Calu3 (cell line): ENCODE measurements at places on chromosomes 3 and 15. TPM values are rescaled to one million over a fixed set of nuclear protein-coding genes. Genes with fewer than 3 reads are reported as not detected.

Gene FRMD5
- total RNA-seq, result 7.0 and 10.9 TPM in 2 replicates

GRCh38 chr3:176794406-176794805 is 402.9 kb downstream of the TBL1XR1 start:
- no peak overlapping the region for H3K27ac ChIP-seq
- peaks cover 12% of the 10 kb centered on the region for H3K4me1 ChIP-seq
- no peaks in the 10 kb centered on the region for H3K27me3 ChIP-seq
- H3K4me3 ChIP-seq, result no peak overlapping the region

DNA sequence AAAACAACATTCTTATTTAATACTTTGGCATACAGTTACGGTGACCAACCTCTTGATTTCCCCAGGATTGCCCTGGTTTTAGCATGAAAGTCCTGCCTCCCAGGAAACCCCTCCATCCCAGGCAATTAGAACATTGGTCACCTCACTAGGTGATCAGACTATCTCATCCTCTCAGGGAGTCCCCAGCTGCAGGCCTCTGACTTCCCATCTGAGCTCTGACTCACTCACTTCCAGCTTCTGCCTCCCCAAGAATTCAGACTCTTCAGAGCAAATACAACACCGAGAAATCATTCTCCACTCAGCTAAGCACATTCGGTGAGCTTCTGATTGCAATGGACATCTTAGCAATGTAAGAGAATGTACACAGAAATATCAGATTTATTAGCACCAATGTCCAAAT is 92.4 kb upstream of the HES1 start:
- H3K27ac ChIP-seq, result no peak overlapping the region
- no peaks in the 10 kb centered on the region for H3K4me1 ChIP-seq
- DNase-seq, result no peak
- no peaks in the 10 kb centered on the region for H3K27me3 ChIP-seq
- no peak overlapping the region for H3K4me3 ChIP-seq
- H3K36me3 ChIP-seq, result no peaks in the 10 kb centered on the region

Gene NECTIN3
- 110 and 128 TPM in 2 replicates for total RNA-seq

DNA sequence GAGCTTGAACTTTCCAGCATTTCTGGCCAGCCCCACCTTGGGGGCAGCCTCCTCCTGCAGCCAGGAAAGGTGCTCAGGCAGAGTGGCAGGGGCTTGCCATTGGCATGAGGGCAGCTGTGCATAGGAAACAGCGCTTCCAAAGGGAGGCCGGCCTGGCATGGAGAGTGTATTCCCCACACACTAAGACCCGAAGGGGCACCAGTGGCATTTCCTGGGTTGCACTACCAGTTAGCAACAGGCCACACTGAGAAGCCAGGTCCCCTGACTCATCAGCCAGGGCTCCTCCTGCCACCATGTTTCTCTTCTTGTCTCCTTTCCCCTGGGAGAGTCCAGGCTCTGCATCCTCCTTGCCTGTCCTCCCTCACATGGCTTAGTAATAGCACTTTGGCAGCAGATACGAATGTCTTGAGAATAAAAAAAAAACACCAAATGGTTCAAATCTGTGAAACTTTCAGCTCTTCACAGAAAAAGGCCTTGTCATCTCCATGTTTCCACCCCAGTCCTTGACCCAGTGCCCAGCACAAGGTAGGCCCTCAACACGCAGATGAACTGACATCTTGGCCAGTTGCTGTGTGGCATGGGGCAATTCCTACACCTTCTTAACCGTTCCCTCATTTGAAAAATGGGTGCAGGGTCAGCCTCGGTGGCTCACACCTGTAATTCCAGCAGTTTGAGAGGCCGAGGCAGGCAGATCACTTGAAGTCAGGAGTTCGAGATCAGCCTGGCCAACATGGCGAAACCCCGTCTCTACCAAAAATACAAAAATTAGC is 180.4 kb downstream of the SMAD6 start:
- DNase-seq, result no peak
- peaks cover 30% of the 10 kb centered on the region for H3K4me1 ChIP-seq
- peak overlapping the region; percentile 42 for H3K27ac ChIP-seq
- H3K36me3 ChIP-seq, result peaks cover 13% of the 10 kb centered on the region
- H3K4me3 ChIP-seq, result no peak overlapping the region

Gene ST3GAL6
- 1.7 and 3.2 TPM in 2 replicates for total RNA-seq

DNA sequence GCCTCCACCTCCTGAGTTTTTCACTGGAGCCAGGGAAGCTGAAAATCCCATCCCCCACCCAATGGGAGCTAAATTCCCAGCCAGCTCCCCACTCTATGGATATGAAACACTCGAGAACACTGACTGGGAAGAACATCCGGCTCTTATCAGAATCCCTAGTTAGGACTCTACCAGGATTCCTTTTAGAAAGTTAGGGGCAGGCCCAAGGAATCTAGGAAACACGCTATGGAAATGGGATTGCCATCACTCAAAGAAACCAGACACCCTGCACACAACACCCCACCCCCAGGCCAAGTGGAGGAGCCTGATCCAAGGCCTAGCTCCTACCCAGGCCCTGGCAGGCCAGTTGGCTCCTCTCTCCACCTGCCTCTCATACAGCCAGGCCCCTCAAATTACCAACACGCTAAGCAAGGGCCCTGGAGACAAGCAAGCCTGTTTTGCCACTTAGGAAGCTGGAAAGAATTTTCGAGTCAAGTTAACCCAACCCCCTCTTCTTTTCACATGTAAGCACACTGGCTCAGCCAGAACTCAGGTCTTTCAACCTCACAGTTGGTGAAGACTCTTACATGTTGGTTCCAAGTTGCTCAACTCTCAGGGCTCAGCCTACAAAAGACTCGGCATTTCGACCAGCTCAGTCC is 75.5 kb downstream of the RBPMS2 start:
- no peak overlapping the region for H3K27ac ChIP-seq
- H3K27me3 ChIP-seq, result no peaks in the 10 kb centered on the region
- H3K36me3 ChIP-seq, result peaks cover 36% of the 10 kb centered on the region
- DNase-seq, result no peak
- H3K4me1 ChIP-seq, result peaks cover 45% of the 10 kb centered on the region
- H3K4me3 ChIP-seq, result no peak overlapping the region

- no peak for DNase-seq
- peaks cover 41% of the 10 kb centered on the region for H3K36me3 ChIP-seq
- H3K27me3 ChIP-seq, result no peaks in the 10 kb centered on the region
- H3K27ac ChIP-seq, result no peak overlapping the region
- H3K4me1 ChIP-seq, result peaks cover 28% of the 10 kb centered on the region
Measured at GRCh38 chr3:128112357-128112968, 11.1 kb downstream of the RUVBL1 start.

GRCh38 chr3:137110392-137110996 is 152.7 kb downstream of the IL20RB start:
- H3K4me1 ChIP-seq, result no peaks in the 10 kb centered on the region
- no peak overlapping the region for H3K27ac ChIP-seq
- DNase-seq, result peak; percentile 37
- no peak overlapping the region for H3K4me3 ChIP-seq

GRCh38 chr3:71428841-71429596 is 154.5 kb downstream of the FOXP1 start:
- H3K27me3 ChIP-seq, result no peaks in the 10 kb centered on the region
- peak overlapping the region; percentile 50 for H3K27ac ChIP-seq
- DNase-seq, result peak; percentile 32
- peak overlapping the region; percentile 53 for H3K4me3 ChIP-seq
- no peaks in the 10 kb centered on the region for H3K36me3 ChIP-seq
- H3K4me1 ChIP-seq, result peaks cover 29% of the 10 kb centered on the region

Gene NAALADL2
- 36.7 and 36.9 TPM in 2 replicates for total RNA-seq

Gene FBXW12
- total RNA-seq, result not detected in 2 replicates

DNA sequence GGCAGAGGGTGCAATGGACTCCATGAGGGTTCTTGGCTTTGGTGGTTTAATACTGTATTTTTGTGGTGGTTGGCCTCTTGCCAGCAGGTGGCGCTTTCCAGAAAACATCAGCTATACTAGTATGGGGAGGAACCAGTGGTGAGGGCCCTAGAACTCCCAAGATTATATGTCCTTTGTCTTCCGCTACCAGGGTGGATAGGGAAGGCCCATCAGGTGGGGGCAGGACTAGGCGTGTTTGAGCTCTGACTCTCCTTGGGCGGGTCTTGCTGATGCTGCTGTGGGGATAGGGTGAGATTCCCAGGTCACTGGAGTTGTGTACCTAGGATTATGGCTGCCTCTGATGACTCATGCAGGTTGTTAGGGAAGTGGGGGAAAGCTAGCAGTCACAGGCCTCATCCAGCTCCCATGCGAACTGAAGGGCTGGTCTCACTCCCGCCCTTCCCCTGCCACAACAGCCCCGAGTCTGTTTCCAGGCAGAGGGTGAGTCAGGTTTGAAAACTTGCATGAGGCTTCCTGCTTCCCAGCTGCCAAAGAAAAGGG is 357.7 kb downstream of the OTOL1 start:
- no peaks in the 10 kb centered on the region for H3K27me3 ChIP-seq
- no peak overlapping the region for H3K4me3 ChIP-seq
- no peaks in the 10 kb centered on the region for H3K36me3 ChIP-seq
- peak overlapping the region; percentile 82 for H3K27ac ChIP-seq
- peak; percentile 64 for DNase-seq

DNA sequence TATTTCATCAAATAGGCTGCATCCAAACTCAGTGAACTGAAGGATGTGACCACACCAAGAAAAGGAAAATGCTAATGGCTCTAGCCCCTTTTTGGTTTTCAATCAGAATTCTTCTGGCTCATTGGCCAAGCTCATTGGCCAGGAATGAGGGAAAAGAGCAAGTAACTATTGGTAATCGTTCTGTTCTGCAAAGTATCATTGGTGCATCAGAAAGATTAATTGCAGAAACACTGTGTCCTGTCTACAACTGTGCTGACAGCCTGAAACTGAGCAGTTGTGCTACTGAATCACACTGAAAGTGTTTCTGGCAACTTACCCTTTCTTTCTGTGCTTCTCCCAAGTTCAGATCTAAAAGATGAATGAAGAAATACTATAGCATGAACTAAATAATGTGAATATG is 116.4 kb upstream of the ROBO2 start:
- no peak overlapping the region for H3K27ac ChIP-seq
- H3K36me3 ChIP-seq, result no peaks in the 10 kb centered on the region
- no peak overlapping the region for H3K4me3 ChIP-seq
- H3K4me1 ChIP-seq, result no peaks in the 10 kb centered on the region

DNA sequence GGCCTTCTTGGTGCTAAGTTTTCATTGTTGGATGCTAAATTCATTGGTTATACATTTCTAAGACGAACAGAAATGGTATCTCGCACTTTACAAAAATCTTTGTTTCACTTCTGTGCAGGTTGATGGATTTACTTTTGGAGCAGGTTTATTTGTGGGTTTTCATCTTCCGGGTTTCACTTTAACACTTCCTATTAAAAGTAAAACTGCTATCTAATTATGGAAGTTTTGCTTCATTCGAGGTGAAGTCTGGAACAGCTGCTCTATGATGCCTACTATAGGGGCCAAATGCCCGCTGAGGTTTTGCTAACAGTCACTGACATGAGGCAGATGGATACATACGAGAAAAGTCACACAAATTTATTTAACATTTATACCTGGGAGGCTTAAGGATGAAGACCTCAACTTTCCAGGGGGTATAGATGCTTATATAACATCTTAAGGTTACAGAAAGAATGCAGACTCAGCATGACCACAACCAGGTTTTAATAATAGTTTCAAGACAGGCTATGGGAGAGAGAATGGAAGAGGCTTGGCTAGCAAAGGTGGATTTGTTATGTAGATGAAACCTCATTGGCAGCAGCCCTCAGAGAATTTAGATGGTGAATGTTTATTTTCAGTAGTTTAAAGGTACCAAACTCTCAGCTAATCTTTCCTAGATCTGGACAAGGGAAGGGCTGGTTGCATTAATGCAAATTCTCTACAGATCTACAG is 54.2 kb downstream of the OSTN start:
- H3K27ac ChIP-seq, result no peak overlapping the region
- no peaks in the 10 kb centered on the region for H3K27me3 ChIP-seq
- no peaks in the 10 kb centered on the region for H3K36me3 ChIP-seq
- H3K4me3 ChIP-seq, result no peak overlapping the region
- no peaks in the 10 kb centered on the region for H3K4me1 ChIP-seq
